ENCODE measurements at places on chromosomes 2 and 18. TPM values are rescaled to one million over a fixed set of nuclear protein-coding genes. Genes with fewer than 3 reads are reported as not detected.
A peak's percentile ranks its signal among the peaks of the same experiment; 100 is the strongest.

GRCh38 chr2:169365029-169365480 is 2.7 kb upstream of the LRP2 start:
- no peak for DNase-seq
- H3K27ac ChIP-seq, result no peak overlapping the region
- H3K36me3 ChIP-seq, result no peaks in the 10 kb centered on the region
- H3K4me3 ChIP-seq, result peak overlapping the region; percentile 45

Gene CARF
- total RNA-seq, result 15.9 TPM

DNA sequence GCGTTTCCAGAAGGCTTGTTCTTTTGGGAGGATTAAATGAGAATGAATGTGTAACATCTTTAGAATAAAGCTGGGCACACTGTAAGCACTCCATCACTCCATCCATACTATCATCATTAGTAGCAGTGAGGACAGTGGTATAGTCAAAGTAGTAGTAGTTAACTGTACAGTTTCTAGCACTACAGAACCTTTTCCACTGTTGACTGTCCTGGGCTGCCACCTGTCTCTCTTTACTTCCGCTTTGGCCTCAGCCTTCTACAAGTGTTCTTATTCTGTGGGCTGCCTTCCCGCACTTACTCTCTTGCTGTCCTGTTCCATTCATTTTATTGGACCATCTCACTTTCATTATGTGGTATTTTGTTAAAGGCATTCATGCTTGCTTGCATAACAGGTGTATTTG is 3.3 kb downstream of the SLC9A2 start:
- DNase-seq, result no peak
- H3K4me3 ChIP-seq, result no peak overlapping the region
- peaks cover 23% of the 10 kb centered on the region for H3K27me3 ChIP-seq
- no peak overlapping the region for H3K27ac ChIP-seq
- no peaks in the 10 kb centered on the region for H3K36me3 ChIP-seq

- H3K36me3 ChIP-seq, result no peaks in the 10 kb centered on the region
- H3K27ac ChIP-seq, result no peak overlapping the region
- DNase-seq, result no peak
- H3K27me3 ChIP-seq, result no peaks in the 10 kb centered on the region
- H3K4me1 ChIP-seq, result no peaks in the 10 kb centered on the region
- no peak overlapping the region for H3K4me3 ChIP-seq
Observed at GRCh38 chr2:202114795-202115194, 41.7 kb downstream of the KIAA2012 start.

Gene C2orf80
- total RNA-seq, result not detected

GRCh38 chr2:205014201-205014600 is 468.9 kb downstream of the PARD3B start:
- H3K4me3 ChIP-seq, result no peak overlapping the region
- no peaks in the 10 kb centered on the region for H3K36me3 ChIP-seq
- DNase-seq, result no peak
- H3K4me1 ChIP-seq, result peaks cover 38% of the 10 kb centered on the region
- H3K27ac ChIP-seq, result no peak overlapping the region
- no peaks in the 10 kb centered on the region for H3K27me3 ChIP-seq

GRCh38 chr18:52236131-52236530 is 103.9 kb upstream of the DCC start:
- DNase-seq, result no peak
- H3K27me3 ChIP-seq, result no peaks in the 10 kb centered on the region
- H3K4me3 ChIP-seq, result no peak overlapping the region
- no peak overlapping the region for H3K27ac ChIP-seq

- H3K4me1 ChIP-seq, result no peaks in the 10 kb centered on the region
- no peak for DNase-seq
- no peak overlapping the region for H3K4me3 ChIP-seq
- H3K27ac ChIP-seq, result no peak overlapping the region
Observed at GRCh38 chr2:132479155-132479554, 62.5 kb downstream of the GPR39 start.

DNA sequence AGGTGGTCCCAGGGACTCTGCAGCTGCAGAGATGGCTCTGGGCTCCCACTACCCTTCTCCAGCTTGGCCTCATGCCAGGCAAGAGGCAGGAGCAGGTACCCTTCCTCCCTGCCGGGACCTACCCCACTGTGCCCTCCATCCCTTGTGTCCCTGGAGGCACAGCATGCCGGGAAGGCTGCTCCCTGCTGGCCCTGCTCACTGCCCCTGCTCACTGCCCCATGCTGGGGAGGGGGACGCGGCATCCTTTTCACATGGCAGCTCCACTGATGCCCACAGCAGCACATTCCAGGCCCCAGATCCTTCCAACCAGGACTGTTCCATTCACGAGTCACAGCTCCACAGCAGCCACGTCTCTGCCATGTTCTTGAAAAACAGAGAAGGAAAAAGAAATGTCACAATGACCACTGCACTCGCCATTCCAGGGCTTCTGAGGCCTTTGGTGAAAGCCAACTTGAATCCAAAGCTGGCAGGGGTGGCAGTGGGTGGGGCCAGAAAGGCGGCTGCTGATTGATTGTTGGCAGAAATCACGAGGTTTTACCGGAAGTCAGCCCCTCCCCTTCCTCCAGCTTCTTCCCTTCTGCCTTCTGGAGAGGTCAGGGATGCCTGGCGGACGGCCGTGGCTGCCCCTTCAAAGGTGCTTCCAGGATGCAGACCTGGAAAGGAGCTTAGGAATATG is 268.0 kb downstream of the CYP26B1 start:
- no peak overlapping the region for H3K27ac ChIP-seq
- no peak overlapping the region for H3K4me3 ChIP-seq
- no peaks in the 10 kb centered on the region for H3K27me3 ChIP-seq
- H3K36me3 ChIP-seq, result no peaks in the 10 kb centered on the region

GRCh38 chr2:146572598-146572997 is 1272.2 kb upstream of the ACVR2A start:
- no peak overlapping the region for H3K27ac ChIP-seq
- H3K27me3 ChIP-seq, result no peaks in the 10 kb centered on the region
- H3K36me3 ChIP-seq, result no peaks in the 10 kb centered on the region
- H3K4me3 ChIP-seq, result no peak overlapping the region

DNA sequence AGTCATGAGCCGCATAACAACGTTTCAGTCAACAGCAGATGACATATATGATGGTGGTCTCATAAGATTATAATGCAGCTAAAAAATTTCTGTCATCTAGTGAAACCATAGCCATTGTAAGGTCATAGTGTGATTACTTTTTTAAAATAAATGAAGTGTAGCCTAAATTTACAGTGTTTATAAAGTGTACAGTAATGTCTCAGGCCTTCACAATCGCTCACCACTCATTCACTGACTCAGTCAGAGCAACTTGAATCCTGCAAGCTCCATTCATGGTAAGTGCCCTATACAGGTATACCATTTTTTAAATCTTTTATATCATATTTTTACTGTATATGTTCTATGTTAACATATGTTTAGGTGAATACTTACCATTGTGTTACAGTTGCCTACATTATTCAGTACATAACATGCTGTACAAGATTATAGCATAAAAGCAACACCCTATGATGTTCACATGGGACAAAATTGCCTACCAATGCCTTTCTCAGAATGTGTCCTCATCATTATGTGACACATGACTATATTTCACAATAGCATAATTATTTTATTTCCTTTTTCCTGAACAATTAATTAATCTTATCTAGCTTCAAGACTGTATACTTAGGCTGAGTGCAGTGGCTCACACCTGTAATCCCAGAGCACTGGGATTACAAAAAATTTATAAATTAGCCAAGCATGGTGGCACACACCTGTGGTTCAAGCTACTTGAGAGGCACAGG is 1115.9 kb upstream of the ZEB2 start:
- H3K27ac ChIP-seq, result no peak overlapping the region
- H3K36me3 ChIP-seq, result no peaks in the 10 kb centered on the region
- H3K4me1 ChIP-seq, result no peaks in the 10 kb centered on the region
- DNase-seq, result no peak
- no peak overlapping the region for H3K4me3 ChIP-seq

Gene ANKRD30BL
- not detected for total RNA-seq

Gene GALNT13
- 1.8 TPM for total RNA-seq

Gene ORC2
- total RNA-seq, result 19.3 TPM

GRCh38 chr2:187528042-187528441 is 26.2 kb downstream of the TFPI start:
- H3K27me3 ChIP-seq, result no peaks in the 10 kb centered on the region
- no peak for DNase-seq
- no peaks in the 10 kb centered on the region for H3K4me1 ChIP-seq

- no peaks in the 10 kb centered on the region for H3K27me3 ChIP-seq
- H3K36me3 ChIP-seq, result no peaks in the 10 kb centered on the region
- H3K27ac ChIP-seq, result no peak overlapping the region
- no peak overlapping the region for H3K4me3 ChIP-seq
- DNase-seq, result no peak
Observed at GRCh38 chr2:143468341-143468888, 339.2 kb downstream of the ARHGAP15 start.

Gene ARHGEF33
- total RNA-seq, result 0.99 TPM

GRCh38 chr2:149733936-149734685 is 146.5 kb upstream of the MMADHC start:
- H3K27ac ChIP-seq, result no peak overlapping the region
- DNase-seq, result no peak
- H3K36me3 ChIP-seq, result no peaks in the 10 kb centered on the region
- H3K4me1 ChIP-seq, result peaks cover 11% of the 10 kb centered on the region
- no peak overlapping the region for H3K4me3 ChIP-seq
- H3K27me3 ChIP-seq, result no peaks in the 10 kb centered on the region

DNA sequence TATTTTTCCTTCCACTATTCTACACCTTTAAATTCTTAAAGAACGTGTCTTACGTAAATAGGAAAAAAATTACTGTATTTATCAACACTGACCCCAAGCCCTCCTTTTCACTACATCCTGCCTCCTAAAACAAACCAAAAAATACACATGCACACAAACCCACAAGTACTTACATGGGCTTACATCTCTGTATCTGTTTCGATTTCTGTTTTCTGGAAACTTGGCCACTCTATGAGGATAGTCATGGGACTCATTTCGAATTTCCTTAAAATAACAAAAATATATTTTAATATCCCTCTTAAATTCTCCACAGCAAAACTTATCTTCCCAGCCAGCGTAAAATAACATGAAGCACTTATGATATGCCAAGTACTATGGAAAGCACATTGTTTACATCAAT is 25.0 kb downstream of the PTPN2 start:
- no peak overlapping the region for H3K4me3 ChIP-seq
- no peaks in the 10 kb centered on the region for H3K27me3 ChIP-seq
- no peak for DNase-seq
- H3K4me1 ChIP-seq, result no peaks in the 10 kb centered on the region
- H3K27ac ChIP-seq, result no peak overlapping the region
- H3K36me3 ChIP-seq, result no peaks in the 10 kb centered on the region

DNA sequence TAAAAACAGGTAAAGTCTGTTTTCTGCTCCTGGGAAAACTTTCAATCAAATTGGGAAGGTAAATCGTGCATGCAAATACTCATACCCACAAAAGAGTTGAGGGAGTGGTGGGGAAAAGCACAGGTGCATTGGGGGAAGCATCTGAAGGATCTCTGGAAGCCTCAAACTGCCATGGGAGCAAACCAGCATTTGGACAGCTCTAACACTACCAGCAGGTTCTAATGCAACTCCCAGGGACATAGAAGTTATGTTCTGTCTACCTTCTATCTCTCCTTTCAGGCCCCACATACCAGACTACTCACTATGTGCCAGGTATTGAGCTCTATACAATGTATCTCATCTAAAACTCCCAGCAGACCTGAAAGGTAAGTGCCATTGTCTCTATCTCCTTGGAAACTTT is 933.7 kb downstream of the NRXN1 start:
- H3K4me1 ChIP-seq, result peaks cover 26% of the 10 kb centered on the region
- no peaks in the 10 kb centered on the region for H3K36me3 ChIP-seq
- DNase-seq, result no peak
- H3K27me3 ChIP-seq, result no peaks in the 10 kb centered on the region
- H3K4me3 ChIP-seq, result no peak overlapping the region
- H3K27ac ChIP-seq, result no peak overlapping the region

Measured in sigmoid colon (tissue), 7 donors.